Skeletal muscle tissue (tissue), 5 donors: ENCODE measurements at places on chromosomes 6 and 20. TPM values are rescaled to one million over a fixed set of nuclear protein-coding genes. Genes with fewer than 3 reads are reported as not detected.

Gene BPI
- 1.0 TPM for total RNA-seq

Gene LGSN
- not detected for total RNA-seq

Gene WFDC10B
- total RNA-seq: not detected

Gene BPIFB2
- total RNA-seq: not detected

Gene BYSL
- 21.9 TPM for total RNA-seq

Gene WFDC12
- total RNA-seq: not detected

Gene BPIFA1
- total RNA-seq: not detected

Gene TBX18
- total RNA-seq: 22.4 TPM

Gene ZNF391
- 2.1 TPM for total RNA-seq

Gene NKAIN4
- total RNA-seq: 13.6 TPM

Gene TNNC2
- total RNA-seq: 2,844 TPM

Gene C20orf173
- total RNA-seq: not detected

Gene GHRH
- total RNA-seq: not detected

Gene MRAP2
- total RNA-seq: 40.2 TPM

Gene ENPP5
- 3.7 TPM for total RNA-seq

Gene SLC22A3
- 8.4 TPM for total RNA-seq

Gene DEFB124
- not detected for total RNA-seq

Gene MYH7B
- total RNA-seq: 19.3 TPM

Gene HSPA1A
- 133 TPM for total RNA-seq

Gene HLA-DRB5
- 14.6 TPM for total RNA-seq

Gene ARHGAP40
- not detected for total RNA-seq

Gene SLC35D3
- not detected for total RNA-seq

Gene PDE7B
- total RNA-seq: 13.6 TPM

Gene PDYN
- total RNA-seq: not detected

Gene COL9A1
- total RNA-seq: 7.8 TPM

Gene MYLK4
- total RNA-seq: 5.7 TPM

Gene PI3
- total RNA-seq: not detected

Gene SLC16A10
- 40.7 TPM for total RNA-seq

Gene SMIM8
- 15.1 TPM for total RNA-seq

Gene ME1
- 2.6 TPM for total RNA-seq

Gene ZSCAN16
- total RNA-seq: 3.7 TPM

Gene VGLL2
- total RNA-seq: 17.7 TPM

Gene TRMT11
- total RNA-seq: 21.4 TPM

Gene FNDC11
- total RNA-seq: 0.52 TPM

Gene HLA-DPA1
- 14.6 TPM for total RNA-seq

Gene KCNB1
- total RNA-seq: 2.1 TPM

Gene CDSN
- total RNA-seq: not detected

Gene PBX2
- 50.1 TPM for total RNA-seq

Gene RNF144B
- total RNA-seq: 15.1 TPM

Gene EGFL8
- 14.6 TPM for total RNA-seq

Gene LY86
- total RNA-seq: 6.8 TPM

Gene BEND3
- total RNA-seq: 2.1 TPM

Gene ACTR5
- total RNA-seq: 7.3 TPM

Gene PPP1R14C
- total RNA-seq: 14.1 TPM

Gene MYT1
- not detected for total RNA-seq

Gene C2
- total RNA-seq: 8.4 TPM

Gene MCHR2
- not detected for total RNA-seq

Gene PSMB9
- 7.8 TPM for total RNA-seq

Gene CALHM4
- total RNA-seq: not detected

Gene DEFB115
- total RNA-seq: not detected
